ENCODE measurements at places on chromosomes 3 and 15.

- DNase-seq = no peak
These were observed 31.4 kb upstream of the UACA start for GRCh38 chr15:70794596-70795310.

- DNase-seq = no peak
These were observed 101.2 kb upstream of the ZBTB20 start for GRCh38 chr3:115248274-115248673.

- no peak for DNase-seq
These were observed 35.4 kb upstream of the TCF12 start for GRCh38 chr15:56883088-56883487.

GRCh38 chr15:75648156-75649000 lies 666 bp downstream of the SNX33 start:
- DNase-seq = no peak

DNA sequence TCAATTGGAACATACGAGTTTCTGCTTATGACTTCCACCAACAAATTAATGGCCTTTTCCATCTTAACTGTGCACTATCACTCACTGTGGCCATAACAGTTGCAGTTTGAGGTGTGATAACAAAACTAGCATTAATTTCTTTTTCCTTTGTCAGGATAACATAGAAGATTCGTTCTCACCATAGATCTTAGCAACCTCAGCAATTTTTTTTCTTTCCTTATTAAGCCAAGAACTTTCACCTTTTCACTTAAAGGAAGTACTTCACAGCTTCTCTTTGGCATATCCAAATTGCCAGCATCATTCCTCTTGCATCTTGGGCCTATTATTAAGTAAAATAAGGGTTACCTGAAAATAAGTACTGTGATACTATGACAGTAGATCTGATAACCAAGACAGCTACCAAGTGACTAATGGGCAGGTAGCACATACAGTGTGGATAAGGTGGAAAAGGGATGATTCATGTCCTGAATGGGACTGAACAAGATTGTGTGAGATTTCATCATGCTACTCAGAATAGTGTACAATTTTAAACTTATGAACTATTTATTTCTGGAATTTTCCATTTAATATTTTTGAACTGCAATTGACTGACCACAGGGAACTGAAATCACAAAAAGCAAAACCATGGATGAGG lies 46.6 kb downstream of the CEP70 start:
- no peak for DNase-seq

- no peak for DNase-seq
These were observed 116.7 kb downstream of the XXYLT1 start for GRCh38 chr3:195154111-195154791.

DNA sequence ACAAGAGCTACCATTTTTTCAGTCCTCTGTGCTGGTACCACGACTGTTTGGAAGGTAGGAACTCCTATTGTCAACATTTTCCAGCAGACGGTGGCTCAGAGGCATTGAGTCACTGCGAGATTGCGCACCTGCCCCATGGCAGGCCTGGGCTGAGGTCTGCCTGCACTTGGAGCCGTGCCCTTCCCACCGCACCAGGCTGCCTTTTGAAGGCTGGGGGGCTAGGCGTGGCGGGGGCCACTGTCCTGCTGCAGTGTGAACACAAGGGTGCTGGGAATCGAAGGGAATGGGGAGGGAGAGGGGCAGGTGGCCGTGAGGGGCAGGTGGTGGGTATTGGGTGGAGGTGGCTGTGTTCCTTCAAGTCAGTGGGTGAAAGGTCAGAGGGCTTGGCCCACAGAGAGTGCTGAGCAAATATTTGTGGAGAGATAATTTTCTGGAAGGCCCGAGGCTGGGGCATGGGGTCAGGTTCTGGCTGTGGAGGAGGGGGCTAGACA lies 16.3 kb downstream of the SNX33 start:
- DNase-seq = no peak

DNA sequence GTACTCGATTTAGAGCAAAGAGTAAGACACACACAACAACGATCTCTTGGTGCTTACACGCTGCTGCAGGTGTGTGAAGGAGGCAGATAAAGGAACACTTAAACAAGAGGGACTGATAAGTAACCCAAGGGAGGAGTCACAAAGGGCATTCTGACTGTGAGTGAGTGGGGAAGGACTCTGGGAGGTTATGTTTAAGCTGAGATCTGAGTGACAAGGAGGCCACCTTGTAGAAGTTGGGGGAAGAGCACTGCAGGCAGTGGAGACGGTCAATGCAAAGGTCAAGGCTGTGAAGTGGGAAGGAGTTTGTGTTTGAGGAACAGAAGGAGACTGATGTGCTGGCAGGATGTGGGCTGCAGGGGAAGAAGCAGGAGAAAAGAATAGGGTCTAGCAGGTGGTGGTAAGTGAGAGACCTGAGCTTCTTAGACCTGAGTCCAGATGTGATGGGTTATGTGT lies 63.1 kb downstream of the LPP start:
- DNase-seq = no peak

DNA sequence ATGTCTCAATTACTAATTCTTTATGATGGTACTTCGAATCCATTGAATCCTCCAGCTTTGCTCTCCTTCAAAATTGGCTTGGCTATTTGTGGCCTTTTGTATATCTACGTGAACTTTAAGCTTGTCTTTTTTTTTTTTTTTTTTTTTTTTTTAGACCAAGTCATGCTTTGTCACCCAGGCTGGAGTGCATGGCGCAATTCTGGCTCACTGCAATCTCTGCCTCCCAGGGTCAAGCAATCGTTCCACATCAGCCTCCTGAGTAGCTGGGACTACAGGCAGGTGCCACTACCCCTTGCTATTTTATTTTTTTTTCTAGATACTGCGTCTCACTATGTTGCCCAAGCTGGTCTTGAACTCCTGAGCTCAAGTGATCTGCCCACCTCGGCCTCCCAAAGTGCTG lies 7.7 kb upstream of the DIPK2A start:
- DNase-seq = no peak

DNA sequence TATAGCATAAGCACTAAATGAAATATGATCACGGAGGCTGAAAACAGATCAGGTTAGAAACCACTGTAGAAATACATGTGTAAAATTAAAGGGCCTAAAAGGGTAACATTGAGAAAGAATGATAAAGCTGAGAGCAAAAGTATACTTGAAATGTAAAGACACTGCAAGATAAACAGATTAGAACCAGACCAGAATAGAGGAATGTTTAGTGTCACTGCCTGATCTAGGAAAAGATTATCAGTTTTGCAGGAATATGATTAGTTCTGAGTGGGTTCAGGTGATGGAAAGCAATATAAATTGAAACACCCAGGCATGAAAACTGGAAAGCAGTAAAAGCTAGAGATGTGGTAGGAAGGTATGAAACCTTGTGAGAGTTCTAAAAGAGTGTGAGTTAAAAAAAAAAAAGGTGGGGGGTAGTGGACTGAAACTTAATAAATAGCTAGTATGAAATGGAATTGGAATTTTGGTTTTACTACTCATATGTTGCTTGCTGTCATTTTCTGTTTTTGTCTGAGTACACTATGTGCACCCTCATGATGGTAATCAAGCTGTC lies 16.0 kb upstream of the C3orf38 start:
- DNase-seq = no peak

- DNase-seq = peak; percentile 15
These were observed 822.3 kb upstream of the CFAP20DC start for GRCh38 chr3:59872128-59872527.

DNA sequence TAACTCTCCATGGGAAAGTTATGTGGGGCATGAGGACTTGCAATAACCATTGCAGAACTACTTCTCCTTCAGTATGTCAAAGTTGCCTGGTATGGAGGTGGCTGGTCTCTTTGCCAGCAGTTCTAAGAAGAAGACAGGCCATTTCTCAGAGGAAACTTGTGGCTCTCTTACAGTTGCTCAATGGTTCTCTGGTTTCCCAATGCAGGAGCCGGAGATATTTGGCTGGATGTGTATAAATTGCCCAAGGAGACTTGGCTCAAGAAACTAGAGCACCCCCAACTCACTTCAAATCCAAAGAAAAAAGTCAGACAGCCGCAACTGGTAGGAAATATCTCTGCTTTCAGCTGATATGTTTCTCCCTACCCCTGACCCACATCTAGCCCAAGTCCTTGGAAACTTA lies 24.2 kb downstream of the WDR93 start:
- no peak for DNase-seq

GRCh38 chr3:43286841-43287499 lies 630 bp downstream of the SNRK start:
- no peak for DNase-seq

DNA sequence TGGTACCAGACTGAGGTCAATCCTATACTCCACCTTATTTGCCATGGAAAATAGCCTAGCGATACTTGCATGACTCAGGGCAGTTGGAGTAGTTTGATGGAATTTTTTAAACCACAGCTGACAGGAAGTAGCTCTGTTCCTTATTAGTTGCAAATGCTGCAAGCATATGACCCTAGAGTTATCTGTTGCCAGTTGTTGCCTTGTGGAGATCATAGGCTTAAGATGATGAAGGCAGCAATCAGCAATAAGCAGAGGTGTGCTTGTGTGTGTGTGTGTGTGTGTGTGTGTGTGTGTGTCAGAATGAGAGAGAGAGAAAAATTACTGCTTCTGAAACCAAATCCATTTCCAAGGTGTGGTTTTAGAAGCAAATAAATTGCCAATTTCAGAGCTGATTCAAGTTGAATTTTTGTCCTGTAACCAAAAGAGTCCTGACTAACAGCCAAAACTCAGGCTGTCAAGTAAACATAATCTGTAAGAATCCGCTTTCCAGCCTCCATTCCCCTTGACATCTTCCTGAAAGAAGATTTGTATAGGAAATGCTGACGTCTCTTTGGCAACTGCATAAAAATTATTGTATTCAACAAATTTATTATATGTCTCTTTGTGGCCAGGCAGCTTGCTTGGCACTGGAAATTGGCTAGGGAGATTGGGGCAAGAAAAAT lies 141.2 kb downstream of the SERPINI1 start:
- DNase-seq = no peak

DNA sequence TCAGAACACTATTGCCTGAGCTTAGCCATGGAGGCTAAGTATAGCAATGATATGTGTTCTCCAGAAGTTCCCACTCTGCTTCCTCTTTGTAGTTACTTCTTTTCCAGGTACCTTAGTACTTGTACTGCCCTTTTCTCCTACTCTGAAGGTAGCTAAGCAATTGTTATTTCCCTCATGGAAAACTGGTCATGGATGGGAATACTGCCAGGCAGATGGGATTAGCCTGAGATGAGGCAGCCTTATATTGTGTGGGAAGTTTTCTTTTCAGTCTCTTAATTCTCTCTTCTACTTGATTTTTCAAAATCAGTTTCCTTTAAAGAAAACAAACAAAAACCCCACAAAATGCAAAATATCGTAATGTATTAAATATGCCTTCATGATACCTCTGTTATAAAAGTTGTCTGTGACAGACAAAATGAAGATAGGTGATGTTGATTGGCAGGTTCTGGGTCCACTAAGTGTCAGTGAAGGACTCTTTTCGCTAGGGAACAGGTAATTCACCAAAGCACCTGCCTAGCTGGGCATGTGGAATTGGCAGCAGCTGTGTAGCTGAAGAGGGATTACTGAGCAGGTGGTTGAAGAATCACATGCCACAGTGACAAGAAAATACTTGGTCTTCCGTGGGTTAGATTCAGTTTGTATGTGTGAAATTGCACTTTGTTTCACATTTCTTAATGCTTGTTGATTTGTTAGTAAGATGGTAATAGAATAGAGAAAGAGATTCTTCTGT lies 4.1 kb downstream of the ZNF609 start:
- no peak for DNase-seq

DNA sequence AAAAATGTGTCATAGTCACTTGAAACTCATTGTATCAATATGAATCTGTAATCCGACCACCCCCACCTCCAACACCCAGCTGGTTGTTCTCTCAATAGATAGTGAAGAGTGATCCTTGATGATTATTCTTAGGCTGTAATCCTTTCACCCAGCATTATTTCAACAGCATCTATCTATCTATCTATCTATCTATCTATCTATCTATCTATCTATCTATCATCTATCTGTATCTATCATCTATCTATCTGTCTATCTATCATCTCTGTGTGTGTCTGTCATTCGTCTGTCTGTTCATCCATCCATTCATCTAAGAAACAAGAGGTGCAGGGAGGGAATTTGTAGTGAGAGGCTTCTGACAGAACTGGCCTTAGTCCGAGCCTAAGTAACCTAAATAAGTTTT lies 78.7 kb upstream of the IGSF10 start:
- DNase-seq = no peak

GRCh38 chr15:100783291-100783690 lies 96.3 kb upstream of the ALDH1A3 start:
- DNase-seq = no peak

- no peak for DNase-seq
These were observed 439.6 kb downstream of the PLOD2 start for GRCh38 chr3:145721273-145721805.

GRCh38 chr3:99789011-99789721 lies 28.5 kb upstream of the CMSS1 start:
- no peak for DNase-seq

GRCh38 chr3:99931059-99931458 lies 113.4 kb downstream of the CMSS1 start:
- DNase-seq = no peak

- DNase-seq = no peak
These were observed 214.6 kb downstream of the SLCO3A1 start for GRCh38 chr15:92068121-92068520.

- no peak for DNase-seq
These were observed 4.7 kb upstream of the HYKK start for GRCh38 chr15:78502641-78503040.

GRCh38 chr15:89680282-89680873 lies 1.2 kb upstream of the PLIN1 start:
- no peak for DNase-seq

DNA sequence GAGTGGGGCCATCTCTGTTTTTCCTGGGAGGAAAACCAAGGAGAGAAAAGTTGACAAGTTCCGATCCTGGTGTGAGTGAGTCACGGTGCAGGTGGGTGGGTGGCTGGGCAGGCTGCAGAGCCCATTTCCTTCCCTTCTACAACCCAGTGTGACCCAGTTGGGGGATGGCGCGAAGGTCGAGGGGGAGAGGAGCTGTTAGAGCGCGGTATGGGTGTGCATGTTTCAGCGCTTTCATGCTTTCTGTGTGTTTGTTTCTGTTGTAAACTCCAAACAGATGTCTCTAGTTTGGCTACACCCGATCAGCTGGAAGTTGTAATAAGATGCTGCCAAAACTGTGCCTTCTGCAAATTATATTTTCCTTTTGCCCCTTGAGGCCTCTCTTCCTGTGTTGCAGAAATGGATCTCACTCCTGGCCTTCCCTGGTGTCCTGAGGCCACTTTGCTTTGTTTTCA lies 3.8 kb downstream of the FAM43A start:
- peak; percentile 11 for DNase-seq

DNA sequence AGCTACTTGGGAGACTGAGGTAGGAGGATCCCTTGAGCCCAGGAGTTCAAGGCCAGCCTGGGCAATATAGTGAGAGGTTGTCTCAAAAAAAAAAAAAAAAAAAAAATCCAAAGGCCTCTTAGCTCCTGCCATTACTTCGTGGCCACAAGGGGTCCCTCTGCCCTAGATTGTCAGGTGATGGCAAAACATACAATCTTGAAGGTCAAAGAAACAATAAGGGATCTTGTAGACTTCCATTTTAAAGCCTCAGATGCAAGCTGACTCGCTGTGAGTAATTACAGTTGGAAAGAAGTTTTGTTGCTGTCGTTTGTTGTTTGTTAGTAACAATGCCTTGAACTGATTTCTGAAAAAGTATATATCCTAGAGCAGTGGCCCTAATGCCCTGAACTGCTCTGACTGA lies 55.9 kb upstream of the PLCL2 start:
- peak; percentile 55 for DNase-seq

- no peak for DNase-seq
These were observed 1.2 kb downstream of the NT5DC2 start for GRCh38 chr3:52532517-52532837.

GRCh38 chr3:13075318-13075717 lies 2.1 kb upstream of the IQSEC1 start:
- no peak for DNase-seq

- no peak for DNase-seq
These were observed 24.1 kb downstream of the KAT2B start for GRCh38 chr3:20064387-20064786.

Data from stimulated activated CD4-positive, alpha-beta T cell treated with anti-CD3 and anti-CD28 coated beads, Interleukin-4, amount 100 ng/mL, for 24 hours (primary cell).